ENCODE measurements at places on chromosomes 7 and 10. TPM values are rescaled to one million over a fixed set of nuclear protein-coding genes. Genes with fewer than 3 reads are reported as not detected.

GRCh38 chr10:42802876-42803275 lies 20.3 kb downstream of the BMS1 start:
- no peak overlapping the region for H3K27ac ChIP-seq
- H3K36me3 ChIP-seq: no peaks in the 10 kb centered on the region
- H3K4me1 ChIP-seq: no peaks in the 10 kb centered on the region
- H3K27me3 ChIP-seq: no peaks in the 10 kb centered on the region

- no peak overlapping the region for H3K4me3 ChIP-seq
- no peaks in the 10 kb centered on the region for H3K4me1 ChIP-seq
- DNase-seq: no peak
- no peaks in the 10 kb centered on the region for H3K36me3 ChIP-seq
- H3K27me3 ChIP-seq: no peaks in the 10 kb centered on the region
These were observed 787.4 kb downstream of the PHTF2 start for GRCh38 chr7:78585980-78586379.

Gene STEAP2
- total RNA-seq: 8.3 TPM

- no peaks in the 10 kb centered on the region for H3K36me3 ChIP-seq
- no peak overlapping the region for H3K4me3 ChIP-seq
- no peak for DNase-seq
- peak overlapping the region; percentile 80 for H3K27ac ChIP-seq
These were observed 1.6 kb downstream of the KIAA1217 start for GRCh38 chr10:24210501-24210900.

Gene NKX2-3
- 5.2 TPM for total RNA-seq

Gene PNLIP
- total RNA-seq: not detected

- H3K4me1 ChIP-seq: no peaks in the 10 kb centered on the region
- H3K36me3 ChIP-seq: no peaks in the 10 kb centered on the region
- no peak overlapping the region for H3K27ac ChIP-seq
- DNase-seq: no peak
- H3K27me3 ChIP-seq: no peaks in the 10 kb centered on the region
- H3K4me3 ChIP-seq: no peak overlapping the region
These were observed 92.6 kb downstream of the JAZF1 start for GRCh38 chr7:28088032-28088431.

- H3K27ac ChIP-seq: no peak overlapping the region
- H3K27me3 ChIP-seq: peaks cover 57% of the 10 kb centered on the region
- no peaks in the 10 kb centered on the region for H3K4me1 ChIP-seq
- H3K4me3 ChIP-seq: no peak overlapping the region
These were observed 5.9 kb downstream of the EBF3 start for GRCh38 chr10:129958148-129958628.

- H3K27me3 ChIP-seq: no peaks in the 10 kb centered on the region
- no peaks in the 10 kb centered on the region for H3K4me1 ChIP-seq
- H3K27ac ChIP-seq: no peak overlapping the region
- no peaks in the 10 kb centered on the region for H3K36me3 ChIP-seq
- H3K4me3 ChIP-seq: no peak overlapping the region
- no peak for DNase-seq
These were observed 28.5 kb upstream of the DPYSL4 start for GRCh38 chr10:132158122-132158741.

GRCh38 chr10:128557149-128557710 lies 431.0 kb upstream of the MKI67 start:
- H3K36me3 ChIP-seq: no peaks in the 10 kb centered on the region
- H3K4me3 ChIP-seq: no peak overlapping the region
- no peak for DNase-seq
- no peak overlapping the region for H3K27ac ChIP-seq

DNA sequence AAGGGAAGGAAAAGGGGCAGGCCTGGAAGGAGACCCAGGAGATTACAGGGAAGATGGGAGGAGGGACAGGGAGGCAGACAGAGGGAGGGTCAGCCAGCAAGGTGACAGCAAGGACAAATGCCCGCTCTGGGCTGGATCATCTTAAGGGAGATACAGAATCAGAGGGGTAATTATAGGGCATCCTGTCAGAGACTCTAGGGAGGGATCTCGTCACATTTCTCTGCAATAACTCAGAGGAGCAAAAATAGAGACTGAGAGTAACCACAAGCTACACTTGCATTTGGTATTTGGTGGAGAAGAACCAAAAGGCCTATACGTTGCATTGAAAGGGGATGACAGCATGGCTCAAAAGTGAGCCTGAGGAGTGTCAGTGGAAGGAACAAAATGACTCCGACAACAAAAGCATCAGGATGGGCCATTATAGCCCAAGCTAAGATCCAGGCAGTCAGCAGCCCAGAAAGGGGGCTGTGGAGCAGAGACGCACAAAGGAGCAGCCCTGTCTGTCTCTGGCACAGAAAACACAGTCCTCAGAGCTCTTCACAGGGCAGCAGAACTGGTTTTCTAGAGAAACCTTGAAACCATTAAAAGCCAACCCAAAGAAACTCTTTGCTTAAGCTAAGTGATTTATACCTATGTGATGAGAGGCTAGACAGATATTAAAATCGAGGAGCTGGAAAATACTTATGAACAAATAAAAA lies 430.2 kb upstream of the VSTM2A start:
- no peak overlapping the region for H3K27ac ChIP-seq
- no peaks in the 10 kb centered on the region for H3K36me3 ChIP-seq
- no peaks in the 10 kb centered on the region for H3K27me3 ChIP-seq
- H3K4me1 ChIP-seq: no peaks in the 10 kb centered on the region

DNA sequence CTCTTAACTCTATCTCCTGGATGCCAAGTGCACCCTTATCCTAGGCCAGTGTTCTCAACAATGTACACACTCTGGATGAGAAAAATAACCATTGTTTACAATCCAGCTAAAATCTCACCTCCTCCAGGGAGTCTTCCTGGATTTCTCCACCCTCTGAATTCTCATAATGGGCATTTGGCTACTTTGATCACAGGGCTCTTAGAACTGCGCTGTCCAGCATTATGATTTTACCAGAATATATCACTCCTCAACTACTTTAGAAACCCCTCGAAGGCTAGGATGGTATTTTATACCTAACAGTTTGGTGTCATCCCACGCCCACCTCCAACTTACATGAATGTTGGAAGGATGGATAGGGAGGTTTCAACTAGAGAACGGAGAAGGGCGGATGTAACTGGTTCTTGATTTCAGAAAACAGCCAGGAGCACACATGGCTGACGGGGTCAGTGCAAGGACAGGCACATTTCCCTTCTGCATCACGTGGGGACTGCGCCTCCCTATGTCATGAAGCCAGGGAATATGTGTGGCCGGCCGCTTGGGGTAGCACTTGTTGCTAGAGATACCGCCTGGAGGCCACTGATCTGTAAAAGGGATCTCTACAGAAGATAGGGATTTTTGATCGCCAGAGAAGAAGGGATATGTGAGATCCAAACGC lies 1.2 kb upstream of the ATP6V0E2 start:
- peak overlapping the region; percentile 89 for H3K27ac ChIP-seq
- H3K4me3 ChIP-seq: peak overlapping the region; percentile 71
- no peaks in the 10 kb centered on the region for H3K36me3 ChIP-seq
- peaks cover 14% of the 10 kb centered on the region for H3K4me1 ChIP-seq

GRCh38 chr10:87505366-87506111 lies 846 bp downstream of the MINPP1 start:
- peaks cover 23% of the 10 kb centered on the region for H3K4me1 ChIP-seq
- H3K36me3 ChIP-seq: no peaks in the 10 kb centered on the region
- H3K4me3 ChIP-seq: peak overlapping the region; percentile 82
- DNase-seq: peak; percentile 78

DNA sequence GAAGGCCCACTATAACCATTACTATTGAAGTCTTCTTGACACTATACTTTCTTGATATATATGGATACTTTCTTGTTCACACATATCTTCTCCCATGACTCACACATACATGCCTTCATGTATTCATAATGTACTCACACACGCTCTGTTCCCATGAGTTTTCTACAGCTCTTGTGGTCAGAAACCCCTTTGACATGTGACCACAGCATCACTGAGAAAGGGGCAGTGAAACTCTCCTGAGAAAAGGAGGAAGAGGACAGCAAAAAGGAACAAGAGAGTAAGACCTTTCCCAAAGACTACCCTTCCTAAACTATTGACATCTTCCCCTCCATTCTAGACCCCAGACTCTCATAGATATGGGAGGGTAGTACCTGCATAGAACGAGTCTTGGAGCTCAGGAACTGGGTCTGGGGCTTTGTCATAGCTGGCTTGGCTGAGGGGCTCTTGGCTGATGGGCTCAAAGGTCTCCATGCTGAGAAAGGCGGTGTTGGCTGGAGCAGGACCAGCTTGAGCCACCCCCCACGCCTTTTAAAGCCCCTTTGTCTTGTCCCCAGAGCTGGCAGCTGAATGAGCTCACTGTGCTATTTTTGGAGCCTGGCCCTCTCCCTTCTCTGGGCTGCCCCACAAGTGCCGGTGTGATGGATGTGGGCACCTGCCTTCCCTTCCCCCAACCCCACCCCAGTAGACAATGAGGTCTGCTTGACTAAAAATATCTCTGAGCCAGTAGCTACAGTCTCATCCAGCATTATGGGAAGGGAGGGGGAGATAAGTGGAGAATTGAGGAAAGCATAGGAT lies 5.1 kb downstream of the SYNPO2L start:
- H3K27me3 ChIP-seq: no peaks in the 10 kb centered on the region
- no peak overlapping the region for H3K4me3 ChIP-seq
- DNase-seq: no peak
- H3K27ac ChIP-seq: no peak overlapping the region
- no peaks in the 10 kb centered on the region for H3K4me1 ChIP-seq

GRCh38 chr7:76057813-76058145 lies 9.9 kb downstream of the MDH2 start:
- H3K4me1 ChIP-seq: no peaks in the 10 kb centered on the region
- peaks cover 89% of the 10 kb centered on the region for H3K36me3 ChIP-seq
- H3K27me3 ChIP-seq: no peaks in the 10 kb centered on the region
- no peak for DNase-seq
- H3K4me3 ChIP-seq: no peak overlapping the region

Gene CYP26C1
- total RNA-seq: not detected

Gene COX19
- 41.3 TPM for total RNA-seq

Gene SPDYE2B
- total RNA-seq: not detected

- no peak overlapping the region for H3K27ac ChIP-seq
- no peaks in the 10 kb centered on the region for H3K36me3 ChIP-seq
- no peak overlapping the region for H3K4me3 ChIP-seq
- no peaks in the 10 kb centered on the region for H3K4me1 ChIP-seq
These were observed 324.5 kb downstream of the GFRA1 start for GRCh38 chr10:115948465-115948864.

Gene PLCE1
- 28.8 TPM for total RNA-seq

DNA sequence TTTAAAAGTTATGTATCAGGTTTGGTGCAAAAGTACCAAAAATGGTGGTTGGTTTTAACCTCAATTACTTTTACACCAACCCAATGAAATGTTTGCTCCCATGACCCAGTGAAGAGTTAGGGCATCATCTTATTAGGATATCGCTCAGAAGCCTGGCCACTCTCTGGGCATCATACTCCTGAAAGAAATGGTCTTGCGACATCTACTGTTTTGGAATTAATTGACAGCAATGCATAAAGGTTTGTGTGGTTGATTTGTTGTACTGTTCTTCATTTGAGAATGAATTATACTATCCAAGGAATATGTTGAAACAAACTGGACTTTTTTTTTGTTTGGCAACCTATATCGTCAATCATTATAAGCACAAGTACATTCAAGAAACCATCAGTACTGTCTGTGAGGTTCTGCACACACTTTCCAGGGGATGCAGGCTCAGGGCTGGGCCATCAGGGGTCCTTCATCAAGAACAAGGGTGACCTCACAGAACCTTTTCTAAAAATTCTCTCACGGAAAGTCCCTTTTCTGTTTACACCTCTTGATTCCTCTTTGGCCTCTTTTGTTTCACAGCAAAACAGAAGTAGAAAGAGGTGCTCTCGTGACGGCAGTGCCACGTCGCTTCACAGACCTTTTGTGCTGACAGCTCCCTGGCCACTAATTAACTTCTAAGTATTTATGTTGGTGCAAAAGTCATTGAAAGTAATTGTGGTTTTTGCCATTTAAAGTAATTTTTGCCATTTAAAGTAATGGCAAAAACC lies 117.2 kb upstream of the KLF6 start:
- no peaks in the 10 kb centered on the region for H3K36me3 ChIP-seq
- H3K4me1 ChIP-seq: no peaks in the 10 kb centered on the region
- no peak overlapping the region for H3K4me3 ChIP-seq
- peak overlapping the region; percentile 33 for H3K27ac ChIP-seq
